ENCODE measurements at places on chromosomes 5 and 9.

DNA sequence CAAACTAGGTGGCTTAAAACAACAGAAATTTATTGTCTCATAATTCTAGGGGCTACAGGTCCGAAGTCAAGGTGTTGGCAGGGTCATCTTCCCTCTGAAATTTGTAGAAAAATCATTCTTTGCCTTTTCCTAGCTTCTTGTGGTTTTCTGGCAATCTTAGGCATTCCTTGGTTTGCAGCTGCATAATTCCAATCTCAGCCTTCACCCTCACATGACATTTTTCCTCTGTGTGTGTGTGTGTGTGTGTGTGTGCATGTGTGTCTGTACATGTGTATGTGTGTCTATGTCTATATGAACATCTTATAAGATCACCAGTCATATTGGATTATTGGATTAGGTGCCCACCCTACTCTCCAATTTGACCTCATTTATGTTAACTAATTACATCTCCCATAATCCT is 330.6 kb downstream of the CHSY3 start:
- DNase-seq, result no peak

- DNase-seq, result no peak
Measured at GRCh38 chr5:31884896-31885295, 246.0 kb downstream of the PDZD2 start.

DNA sequence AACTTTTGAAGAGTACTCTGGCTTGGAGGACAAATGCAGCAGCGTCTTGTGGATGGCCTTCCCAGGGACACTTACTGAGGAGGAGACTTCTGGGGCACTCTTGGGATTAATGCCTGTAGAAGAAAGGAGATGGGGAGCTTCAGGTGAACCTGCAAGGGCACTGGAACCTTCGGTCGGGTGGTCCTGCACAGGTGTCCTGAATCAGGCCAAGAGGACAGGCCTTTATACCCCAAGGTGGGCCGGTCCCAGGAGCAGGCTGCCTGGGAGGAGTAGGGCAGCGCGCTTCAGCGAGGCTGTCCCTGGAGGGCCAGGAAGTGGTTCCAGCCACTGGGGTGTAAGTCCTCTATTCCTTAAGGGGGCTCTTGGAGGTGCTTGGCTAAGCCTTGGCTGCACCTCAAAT is 27.9 kb downstream of the GADD45G start:
- no peak for DNase-seq

DNA sequence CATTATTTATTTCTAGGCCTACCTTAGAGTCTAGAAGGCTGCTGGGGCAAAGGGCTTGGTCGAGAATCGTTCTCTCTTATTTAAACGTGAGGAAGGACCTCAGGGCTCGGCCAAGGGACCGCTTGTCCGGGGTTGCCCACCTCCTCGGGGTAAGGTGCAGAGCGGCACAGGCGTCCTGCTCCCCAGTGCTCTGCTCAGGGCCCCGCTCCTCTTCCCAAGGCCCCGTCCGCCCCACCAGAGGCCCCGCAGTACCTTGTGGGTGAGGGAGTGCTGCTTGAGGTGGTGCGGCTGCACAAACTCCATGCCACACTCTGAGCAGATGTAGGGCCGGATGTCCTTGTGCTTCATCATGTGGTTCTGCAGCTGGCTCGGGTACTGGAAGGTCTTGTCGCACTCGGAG is 47.3 kb downstream of the ZNF366 start:
- DNase-seq, result no peak

DNA sequence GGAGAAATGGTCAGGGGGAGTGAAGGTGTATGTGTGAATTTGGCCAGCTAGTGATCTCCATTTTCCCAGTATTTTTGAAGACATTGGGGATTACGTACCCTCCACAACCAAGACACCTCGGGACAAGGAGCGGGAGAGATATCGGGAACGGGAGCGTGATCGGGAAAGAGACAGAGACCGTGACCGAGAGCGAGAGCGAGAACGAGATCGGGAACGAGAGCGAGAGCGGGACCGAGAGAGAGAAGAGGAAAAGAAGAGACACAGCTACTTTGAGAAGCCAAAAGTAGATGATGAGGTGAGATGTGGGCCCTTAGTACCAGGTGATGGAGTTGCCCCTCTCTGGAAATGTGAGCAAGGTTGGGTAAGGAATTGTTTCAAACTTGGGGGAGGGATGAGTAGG is 5.8 kb upstream of the WDR55 start:
- no peak for DNase-seq

DNA sequence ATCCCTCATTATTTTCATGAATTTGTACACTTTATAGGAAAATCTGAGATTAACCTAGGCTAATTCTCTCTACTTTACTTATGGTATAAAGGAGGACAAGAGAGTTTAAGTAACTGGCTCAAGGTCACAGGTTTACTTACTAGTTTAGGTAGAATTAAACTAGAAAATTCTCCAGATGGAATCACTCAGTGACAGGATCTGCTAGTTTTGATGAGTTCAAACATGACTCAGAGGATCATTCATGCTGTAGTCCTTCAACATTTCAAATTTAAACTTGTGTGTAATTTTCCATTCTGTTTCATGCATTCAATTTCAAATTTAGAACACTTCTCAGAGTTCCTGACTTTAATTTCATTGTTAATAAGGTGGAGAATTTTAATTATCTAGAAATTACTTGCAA is 485.7 kb upstream of the TUSC1 start:
- DNase-seq, result peak; percentile 22
